ENCODE measurements at places on chromosomes 2 and 18.

DNA sequence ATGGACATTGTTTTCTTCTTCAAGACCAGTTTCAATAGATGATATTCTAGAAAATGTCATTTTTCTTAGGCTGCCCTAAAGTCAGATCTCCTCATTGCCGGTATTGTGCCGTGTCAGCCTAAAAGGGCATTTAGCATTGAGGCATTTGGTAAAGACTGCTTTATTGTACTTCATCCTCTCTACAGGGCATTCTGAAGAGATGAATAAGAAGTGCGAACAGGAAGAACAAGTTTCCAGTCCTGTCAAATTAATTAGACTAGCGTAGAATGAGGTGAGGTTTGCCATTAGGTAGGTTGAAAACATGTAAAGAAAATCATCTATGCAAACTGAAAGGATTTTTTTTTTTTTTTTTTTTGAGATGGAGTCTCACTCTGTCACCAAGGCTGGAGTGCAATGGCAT is 60.6 kb downstream of the ETAA1 start:
- no peak for DNase-seq

DNA sequence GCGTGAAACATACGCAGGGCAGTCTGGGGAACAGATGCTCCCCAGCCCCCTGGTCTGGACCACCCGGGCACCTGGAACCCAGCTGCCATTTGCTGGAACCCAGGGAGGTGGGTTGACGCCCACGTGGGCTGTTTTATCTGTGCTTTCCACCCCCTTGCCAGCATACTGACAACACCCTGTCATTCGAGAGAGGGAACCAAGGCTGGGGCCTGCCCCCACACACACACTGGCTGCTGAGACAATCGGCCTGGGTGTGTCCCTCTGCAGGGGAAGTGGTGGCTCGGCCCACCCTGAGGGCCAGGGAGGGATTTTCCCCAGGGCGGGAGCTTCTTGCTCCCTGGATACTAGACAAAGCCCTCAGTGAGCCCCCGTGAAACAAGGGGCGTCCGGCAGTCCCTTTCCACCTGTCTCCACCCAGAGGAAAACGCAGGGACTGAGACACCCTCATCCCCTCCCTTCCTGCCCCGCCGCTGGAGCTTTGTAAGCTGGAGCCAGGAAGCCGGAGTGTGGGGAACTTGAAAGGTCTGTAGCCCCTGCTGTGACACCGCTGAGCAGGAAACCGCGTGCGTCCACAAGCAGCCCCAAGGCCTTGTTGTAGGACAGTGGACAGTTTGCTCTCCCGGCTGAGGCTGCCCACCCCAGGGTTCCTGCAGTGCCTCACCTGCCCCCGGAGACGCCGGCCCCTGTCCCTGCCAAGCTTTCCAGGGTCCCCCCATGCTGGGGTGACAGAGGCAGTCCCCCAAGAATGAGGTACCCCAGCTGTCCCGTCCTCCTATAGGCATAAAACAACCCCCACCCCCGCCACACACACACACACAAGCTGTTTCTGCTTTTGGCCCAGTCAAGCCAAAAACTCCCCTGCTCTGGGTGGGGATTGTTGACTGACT is 14.1 kb upstream of the KLF11 start:
- peak; percentile 22 for DNase-seq

DNA sequence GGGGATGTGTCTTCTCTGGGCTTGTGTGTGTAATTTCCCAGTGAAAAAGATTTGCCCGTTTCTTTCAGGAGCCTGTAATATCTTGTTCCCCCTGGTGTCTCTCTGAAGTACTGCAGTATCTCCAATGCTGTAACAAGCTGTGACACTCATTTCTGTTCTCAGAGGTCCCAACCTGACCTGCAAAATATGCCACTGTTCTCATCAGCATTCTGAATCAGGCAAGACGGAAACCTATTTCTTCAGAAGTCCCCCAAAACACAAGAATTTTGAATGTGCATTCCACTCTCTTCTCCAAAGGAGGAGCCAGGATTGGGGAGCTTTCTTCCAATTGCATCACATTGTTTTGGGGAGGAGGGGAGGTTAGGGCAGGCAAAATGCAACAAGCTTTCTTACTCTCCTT is 77.0 kb upstream of the CNGA3 start:
- DNase-seq = no peak

DNA sequence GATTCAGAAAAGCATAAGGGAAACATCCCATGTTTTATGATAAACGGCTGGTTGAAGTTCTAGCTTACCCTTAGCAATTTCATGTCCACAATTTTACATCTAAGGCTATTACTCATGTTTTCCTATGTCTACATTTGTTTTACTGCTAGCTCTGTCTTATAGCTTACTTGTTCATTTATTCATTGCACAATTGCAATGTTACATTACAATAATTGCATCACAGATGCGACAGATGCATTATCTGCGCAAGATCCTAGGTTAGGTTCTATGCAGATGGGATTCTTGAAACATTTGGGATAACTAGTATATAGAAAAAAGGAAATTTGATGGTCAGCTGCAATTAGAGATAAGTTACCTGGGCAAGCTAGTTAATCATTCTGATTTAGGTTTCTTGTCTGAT is 108.4 kb downstream of the ARHGAP28 start:
- DNase-seq = no peak

DNA sequence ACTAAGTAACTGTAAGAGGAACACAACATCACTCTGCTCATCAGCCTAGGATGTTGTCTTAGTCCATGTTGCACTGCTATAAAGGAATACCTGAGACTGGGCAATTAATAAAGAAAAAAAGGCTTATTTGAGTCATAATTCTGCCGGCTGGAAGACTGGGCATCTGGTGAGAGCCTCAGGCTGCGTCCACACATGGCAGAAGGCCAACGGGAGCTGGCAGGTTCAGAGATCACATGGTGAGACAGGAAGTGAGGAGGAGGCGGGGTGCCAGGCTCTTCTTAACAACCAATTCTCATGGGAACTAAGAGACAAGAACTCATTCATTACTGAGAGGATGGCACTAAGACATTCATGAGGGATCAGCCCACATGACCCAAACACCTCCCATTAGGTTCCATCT is 46.8 kb downstream of the EPG5 start:
- no peak for DNase-seq

- no peak for DNase-seq
These were observed 457.3 kb upstream of the ID2 start for GRCh38 chr2:8224347-8225190.

GRCh38 chr2:7309582-7309981 is 392.4 kb downstream of the RNF144A start:
- DNase-seq = no peak

GRCh38 chr2:145339646-145340045 is 819.7 kb upstream of the ZEB2 start:
- DNase-seq = no peak

DNA sequence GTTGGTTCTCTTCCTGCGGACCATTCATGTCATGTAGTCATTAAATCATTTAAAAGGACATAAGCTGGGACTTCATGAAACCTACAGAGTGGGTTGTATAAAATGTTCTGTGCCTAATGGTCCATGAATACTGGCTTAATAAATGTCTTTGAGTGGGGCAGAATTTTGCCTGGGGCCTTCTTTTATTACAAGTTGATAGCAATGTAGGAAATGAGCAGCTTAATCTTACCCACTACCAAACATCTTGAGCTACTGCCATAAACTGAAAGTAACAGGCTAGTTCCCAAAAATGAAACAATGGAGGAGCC is 130.9 kb downstream of the TMEM17 start:
- DNase-seq = no peak

DNA sequence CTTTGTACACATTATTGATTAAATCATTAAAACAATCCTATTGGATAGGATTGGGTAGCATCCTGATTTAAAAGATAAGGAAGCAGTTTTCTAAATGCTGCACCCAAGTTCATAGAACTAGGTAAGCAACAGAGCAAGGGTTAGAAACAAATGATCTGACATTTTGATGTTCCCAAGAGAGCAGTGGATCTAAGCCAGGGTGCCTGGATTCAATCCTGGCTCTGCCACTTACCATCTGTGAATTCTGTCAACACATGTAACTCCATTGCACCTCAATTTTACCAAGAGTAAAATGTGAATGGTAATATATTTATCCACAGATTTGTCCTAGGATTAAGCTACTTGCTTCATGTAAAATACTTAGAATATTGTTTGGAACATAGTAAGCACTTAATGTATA is 982.6 kb upstream of the FANCL start:
- DNase-seq = no peak

GRCh38 chr2:204434660-204435462 is 110.4 kb upstream of the PARD3B start:
- DNase-seq = no peak

GRCh38 chr2:45748239-45748638 is 96.8 kb downstream of the PRKCE start:
- no peak for DNase-seq

DNA sequence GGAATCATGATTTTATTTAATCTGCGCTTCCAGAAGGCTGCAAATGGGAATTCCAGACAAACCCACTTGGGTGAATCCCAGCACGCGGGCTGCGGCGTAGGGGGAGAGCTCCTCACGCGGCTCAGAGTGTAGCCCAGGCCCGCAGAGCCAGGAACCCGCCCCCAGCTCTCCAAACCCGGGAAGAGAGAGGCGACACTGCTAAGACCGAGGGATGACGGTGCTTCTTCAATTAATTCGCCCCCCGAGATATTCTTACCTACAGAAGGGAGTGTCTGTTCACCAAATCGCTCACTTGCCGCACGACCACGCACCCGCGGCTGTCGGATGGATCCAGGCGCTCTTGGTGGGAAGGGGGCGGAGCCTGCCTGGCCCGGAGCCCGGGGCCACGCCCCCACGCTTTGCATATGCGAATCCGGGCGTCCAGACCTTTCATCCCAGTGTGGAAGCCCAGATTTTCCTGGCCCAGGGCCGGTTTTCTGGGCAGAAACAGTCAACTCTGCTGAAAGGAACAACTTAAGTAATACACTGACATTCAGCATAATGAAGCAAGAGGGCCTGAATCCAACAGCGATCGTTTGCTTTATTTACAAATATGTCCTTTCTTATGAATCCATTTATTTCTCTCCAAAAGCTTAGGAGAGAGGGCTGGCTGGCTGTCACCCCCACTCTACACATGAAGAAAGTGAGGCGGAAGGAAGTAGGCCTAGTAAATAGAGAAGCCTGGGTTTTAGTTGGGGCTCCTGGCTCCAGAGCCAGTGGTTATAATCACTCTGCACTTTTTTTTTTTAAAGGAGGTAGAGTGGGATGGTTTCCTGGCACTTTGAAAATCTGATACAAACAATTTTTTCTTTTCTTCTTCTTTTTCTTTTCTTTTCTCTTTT is at the start of gene SLC19A3:
Gene SLC19A3, minus strand, starts transcription at position 342 of the 881 bp plus-strand sequence. CDS start 15,710 bp downstream, outside the sequence.
- DNase-seq = no peak

- DNase-seq = no peak
These were observed 276.0 kb downstream of the ZNF516 start for GRCh38 chr18:76219023-76219422.

- DNase-seq = no peak
These were observed 151.5 kb downstream of the CPS1 start for GRCh38 chr2:210707900-210708299.

DNA sequence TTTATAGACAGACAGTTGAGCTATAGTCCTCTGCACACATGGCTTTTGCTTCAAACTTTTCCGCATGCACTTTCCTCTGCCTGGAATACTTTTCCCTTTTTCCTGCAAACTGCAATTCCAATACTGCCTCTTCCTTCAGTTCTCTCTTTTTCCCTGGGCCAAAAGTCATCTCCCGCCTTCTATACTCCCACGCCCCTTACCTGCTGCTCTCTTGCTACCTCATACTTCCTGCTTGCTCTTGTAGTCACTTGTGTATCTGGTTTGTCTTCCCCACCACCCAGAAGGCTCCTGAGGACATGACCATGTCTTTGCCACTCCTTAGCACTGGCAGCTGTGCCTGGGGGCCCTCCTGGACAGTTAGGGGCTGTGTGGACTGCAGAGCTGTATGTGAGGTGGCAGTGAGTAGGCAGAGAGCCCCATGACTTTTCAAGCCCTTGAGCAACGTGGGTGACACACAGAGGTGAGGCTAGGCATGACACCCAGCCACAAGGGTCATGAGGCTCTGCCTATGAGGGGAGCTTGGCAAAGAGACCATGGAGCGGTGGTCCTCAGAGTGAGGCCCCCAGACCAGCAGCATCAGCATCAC is 23.2 kb downstream of the SPEG start:
- DNase-seq = no peak

GRCh38 chr18:74412116-74412880 is 44.8 kb downstream of the DIPK1C start:
- no peak for DNase-seq

DNA sequence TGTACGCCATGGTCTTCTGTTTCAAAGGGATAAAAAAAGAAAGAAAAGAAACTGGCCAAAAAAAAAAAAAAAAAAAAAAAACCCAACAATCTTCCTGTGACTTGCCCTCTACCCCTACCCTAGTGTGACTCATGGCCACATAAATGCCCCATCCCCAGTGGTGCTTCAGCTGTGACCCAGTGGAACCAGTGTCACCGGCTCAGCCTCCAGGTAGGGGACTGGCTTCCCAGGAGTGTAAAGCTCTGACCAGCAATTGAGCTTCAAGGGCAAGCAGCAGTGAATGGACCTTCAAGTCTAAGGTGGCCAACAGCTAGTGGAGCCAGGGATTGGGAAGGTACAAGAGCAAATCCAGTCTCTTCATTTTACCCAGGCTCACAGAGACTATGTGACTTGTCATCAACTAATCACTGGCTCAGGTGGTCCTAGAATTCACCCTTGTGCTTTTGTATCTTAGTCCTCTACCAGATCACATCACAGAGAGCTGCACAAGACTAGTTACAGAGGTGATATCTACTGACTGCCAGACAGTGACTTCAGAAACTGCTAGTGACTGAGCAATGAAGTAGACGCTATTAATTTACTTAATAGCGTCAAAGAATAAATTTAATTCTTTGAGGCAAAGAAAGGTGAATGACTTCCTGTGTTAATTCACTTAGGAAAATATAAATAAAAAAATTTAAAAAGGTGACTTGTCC is 1.3 kb upstream of the TGFBRAP1 start:
- DNase-seq = no peak

DNA sequence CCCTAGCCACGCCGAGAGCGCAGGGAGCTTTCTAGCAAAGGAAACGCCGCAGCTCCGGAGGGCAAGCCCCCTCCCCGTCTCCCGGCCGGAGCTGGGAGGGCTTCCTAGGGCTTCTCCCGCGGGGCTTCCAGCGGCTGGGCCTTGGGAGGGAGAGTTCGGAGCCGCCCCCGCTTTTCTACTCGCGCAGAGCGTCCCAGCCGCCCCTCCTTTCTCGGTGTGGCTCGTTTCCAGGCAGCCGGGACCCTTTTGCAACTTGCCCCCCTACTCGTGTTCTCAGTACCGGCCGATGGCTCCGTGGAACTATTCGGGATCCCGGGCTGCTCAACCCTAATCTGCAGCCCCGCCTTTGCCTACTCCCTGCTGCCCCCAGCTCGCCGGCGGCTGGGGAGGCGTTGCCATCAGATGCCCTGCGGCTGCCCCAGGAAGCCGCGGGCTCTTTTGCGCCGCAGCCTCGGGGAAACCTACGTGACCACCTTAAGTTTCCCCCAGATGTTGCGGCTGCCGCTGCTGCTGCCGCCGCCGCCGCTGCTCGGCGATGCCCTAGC is 1.5 kb upstream of the NR4A2 start:
- no peak for DNase-seq

- DNase-seq = no peak
These were observed 111.3 kb downstream of the ESCO1 start for GRCh38 chr18:21489119-21489750.

Data from activated T-cell treated with anti-CD3 and anti-CD28 coated beads for 1 hour (primary cell).